Stimulated activated CD4-positive, alpha-beta T cell treated with anti-CD3 and anti-CD28 coated beads, TNF-alpha, amount 100 ng/mL, for 24 hours (primary cell): ENCODE measurements at places on chromosomes 5 and 9.

GRCh38 chr9:98230304-98230703, 25.1 kb downstream of the TBC1D2 start:
- no peak for DNase-seq

- DNase-seq: no peak
These were observed 28.3 kb downstream of the WHRN start for GRCh38 chr9:114476891-114477469.

DNA sequence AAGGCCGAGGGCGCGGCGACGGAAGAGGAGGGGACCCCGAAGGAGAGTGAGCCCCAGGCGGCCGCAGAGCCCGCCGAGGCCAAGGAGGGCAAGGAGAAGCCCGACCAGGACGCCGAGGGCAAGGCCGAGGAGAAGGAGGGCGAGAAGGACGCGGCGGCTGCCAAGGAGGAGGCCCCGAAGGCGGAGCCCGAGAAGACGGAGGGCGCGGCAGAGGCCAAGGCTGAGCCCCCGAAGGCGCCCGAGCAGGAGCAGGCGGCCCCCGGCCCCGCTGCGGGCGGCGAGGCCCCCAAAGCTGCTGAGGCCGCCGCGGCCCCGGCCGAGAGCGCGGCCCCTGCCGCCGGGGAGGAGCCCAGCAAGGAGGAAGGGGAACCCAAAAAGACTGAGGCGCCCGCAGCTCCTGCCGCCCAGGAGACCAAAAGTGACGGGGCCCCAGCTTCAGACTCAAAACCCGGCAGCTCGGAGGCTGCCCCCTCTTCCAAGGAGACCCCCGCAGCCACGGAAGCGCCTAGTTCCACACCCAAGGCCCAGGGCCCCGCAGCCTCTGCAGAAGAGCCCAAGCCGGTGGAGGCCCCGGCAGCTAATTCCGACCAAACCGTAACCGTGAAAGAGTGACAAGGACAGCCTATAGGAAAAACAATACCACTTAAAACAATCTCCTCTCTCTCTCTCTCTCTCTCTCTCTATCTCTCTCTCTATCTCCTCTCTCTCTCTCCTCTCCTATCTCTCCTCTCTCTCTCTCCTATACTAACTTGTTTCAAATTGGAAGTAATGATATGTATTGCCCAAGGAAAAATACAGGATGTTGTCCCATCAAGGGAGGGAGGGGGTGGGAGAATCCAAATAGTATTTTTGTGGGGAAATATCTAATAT, 58.1 kb downstream of the BASP1 start:
- DNase-seq: no peak

- DNase-seq: no peak
These were observed 22.6 kb downstream of the CNTFR start for GRCh38 chr9:34566972-34567371.

DNA sequence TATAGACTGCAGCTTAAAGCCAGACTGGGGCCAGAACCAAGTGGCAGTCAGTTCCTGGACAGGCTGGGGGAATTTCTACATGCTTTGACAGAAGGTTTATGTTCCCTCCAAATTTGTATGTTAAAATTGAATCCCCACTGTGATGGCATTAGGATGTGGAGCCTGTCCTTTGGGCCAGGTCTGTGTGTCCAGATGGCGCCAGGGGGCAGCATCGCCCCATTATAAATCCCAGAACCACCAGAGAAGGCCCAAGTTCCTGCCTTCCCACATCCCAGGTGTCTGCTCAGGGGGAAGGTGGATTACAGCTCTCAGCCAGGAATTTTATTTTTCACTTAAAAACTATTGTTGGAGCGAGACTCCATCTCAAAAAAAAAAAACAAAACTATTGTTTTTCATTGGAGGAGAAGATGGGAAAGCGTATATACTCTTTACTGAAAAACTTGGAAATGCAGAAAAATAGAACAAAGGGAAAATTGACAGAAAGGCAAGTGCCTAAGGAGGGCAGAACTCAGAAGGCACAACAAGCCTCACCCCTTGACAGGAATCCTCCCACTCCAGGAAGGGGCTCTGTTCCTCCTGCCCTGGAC, 5.0 kb downstream of the IL3 start:
- DNase-seq: no peak

DNA sequence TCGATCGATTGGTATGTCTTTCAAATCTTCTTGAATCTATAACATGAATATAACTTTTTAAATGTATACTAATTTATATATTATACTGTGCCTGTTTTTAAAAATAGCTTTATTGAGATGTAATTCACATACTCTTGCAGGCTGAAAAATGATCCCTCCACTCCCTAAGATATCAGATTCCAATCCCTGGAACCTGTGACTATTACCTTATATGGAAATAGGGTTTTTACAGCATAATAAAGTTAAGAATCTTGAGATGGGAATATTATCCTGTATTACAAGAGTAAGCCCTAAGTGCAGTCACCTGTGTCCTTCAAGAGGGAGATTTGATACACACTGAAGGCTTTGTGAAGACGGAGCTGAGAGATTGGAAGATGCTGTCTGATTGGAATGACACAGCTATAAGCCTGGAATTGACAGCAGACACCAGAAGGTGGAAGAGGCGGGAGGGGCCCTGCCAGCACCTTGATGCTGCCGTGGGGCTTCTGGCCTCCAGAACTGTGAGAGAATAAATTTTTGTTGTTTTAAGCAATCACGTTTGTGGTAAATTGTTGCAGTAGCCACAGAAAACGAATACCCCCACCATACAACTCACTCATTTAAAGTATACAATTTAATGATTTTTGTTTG, 161.3 kb downstream of the RMI1 start:
- no peak for DNase-seq
